ENCODE measurements at places on chromosomes 6 and 20.
A peak's percentile ranks its signal among the peaks of the same experiment; 100 is the strongest.

DNA sequence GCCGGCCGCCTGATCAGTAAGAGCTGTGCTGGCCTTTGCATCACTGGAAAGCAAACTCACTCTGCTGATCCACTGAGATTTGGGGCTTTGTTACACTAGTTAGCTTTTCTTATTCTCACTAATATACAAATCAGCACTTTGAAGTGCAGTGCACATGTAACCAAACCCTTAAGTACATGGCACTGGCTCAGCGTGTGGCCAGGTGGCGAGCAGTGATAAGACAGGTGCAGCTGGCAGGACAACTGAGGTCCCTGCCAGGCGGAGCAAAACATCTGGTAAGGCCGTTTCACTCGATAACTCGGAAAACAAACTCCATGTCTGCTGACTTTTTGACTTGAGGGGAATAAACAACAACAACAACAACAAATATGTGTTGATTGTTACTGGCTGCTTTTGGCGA is 11.0 kb downstream of the GFRA4 start:
- no peak for DNase-seq

DNA sequence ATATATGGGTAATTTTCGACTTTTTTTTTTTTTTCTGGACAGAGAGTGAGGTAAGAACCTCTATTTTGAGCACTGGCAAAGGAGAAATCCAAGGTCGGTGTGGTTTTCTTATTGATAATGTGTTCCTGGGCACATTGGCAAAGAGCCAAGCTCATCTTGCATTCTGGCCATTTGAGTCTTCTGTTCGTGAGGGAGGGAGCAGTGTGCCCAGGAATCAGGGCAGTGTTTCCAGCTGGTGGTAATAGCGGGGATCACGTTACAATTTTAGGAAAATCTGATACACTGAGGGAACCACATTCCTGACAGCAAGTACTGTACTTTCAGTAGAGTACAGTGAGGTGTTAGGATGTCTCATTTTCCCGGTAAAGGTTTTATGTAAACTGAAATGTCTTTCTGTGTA is 442.3 kb upstream of the MAP3K7 start:
- DNase-seq = peak; percentile 65

DNA sequence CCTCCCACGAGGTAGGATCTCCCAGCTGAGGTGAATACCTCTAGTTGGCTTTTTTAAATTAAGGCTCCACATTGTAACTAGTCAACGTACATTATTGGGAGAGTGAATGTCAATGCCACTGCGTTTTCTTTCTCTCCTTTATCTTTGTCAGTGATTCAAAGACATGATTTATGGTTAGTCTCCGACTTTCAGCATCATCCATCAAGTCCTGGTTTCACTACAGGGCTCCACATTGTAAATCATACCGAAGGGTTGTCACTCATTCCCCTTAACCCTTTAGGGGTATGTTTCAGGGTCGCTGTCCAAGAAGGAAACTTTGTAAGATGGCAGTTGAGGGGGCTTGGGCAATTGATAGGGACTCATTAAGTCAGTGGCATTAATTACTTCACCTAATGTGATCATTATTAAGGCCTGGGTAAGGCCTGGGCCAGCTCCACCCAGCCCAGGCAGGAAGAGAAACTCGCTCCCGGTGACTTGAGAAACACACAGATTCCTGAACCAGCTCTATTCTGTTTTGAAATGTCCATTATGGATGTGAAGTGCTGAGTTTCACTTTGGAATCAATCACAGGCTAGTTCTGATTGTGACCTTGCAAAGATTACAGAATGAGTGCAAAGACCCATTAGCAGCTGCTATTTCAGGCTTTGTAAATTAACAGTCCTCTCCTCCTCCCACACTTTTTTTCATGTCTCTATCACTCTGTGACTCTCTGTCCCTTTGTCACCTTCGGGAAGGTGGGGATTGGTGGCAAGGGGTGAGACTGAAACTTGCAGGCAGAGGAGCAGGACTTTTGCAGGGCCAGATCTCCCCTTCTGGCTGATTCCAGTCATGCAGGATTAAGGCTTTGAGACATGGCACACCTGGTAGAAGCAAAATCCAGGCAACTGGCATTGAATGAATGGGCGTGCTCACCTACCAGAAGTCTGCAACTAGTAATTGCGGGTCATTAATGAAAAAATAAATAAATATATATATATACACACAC is 222.4 kb downstream of the TSHZ2 start:
- DNase-seq = no peak

DNA sequence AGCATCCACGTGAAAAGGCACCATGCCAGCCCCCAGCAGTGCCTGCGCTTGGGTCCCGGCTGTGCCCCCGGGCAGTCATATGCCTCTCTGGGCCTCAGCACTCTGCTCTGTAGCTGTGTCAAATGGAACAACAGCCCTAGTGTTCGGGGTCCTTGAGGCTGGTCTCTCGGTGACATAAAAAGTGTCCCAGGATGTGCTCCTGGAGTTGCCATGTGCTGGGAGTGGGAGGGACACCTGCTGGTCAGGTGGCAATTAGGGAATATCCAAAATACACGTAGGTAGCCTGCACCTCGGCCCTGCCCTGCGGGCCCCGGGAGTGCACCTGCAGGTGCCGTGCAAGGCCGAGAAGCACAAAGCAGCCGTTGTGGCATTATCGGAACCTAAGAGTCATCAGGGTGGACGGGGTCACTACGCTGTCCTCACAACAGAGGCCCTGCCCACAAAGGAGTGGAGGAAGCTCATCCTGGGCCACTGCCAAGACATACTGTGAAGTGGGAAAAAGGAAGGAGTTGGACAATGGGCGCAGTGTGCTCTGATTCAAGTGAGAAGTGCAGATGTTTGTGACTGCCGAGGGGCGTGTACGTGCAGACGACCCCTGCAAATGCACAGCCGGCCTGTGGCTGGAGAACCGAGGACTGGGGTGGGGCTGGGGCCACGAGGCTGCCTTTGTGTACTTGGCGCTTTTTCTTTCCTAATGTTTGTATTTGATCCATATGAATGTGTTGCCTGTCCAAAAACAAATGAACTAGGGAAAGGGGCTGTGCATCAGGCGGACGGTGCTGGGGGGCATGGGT is 24.6 kb downstream of the SLCO4A1 start:
- peak; percentile 38 for DNase-seq

- no peak for DNase-seq
Observed at GRCh38 chr20:44231193-44231592, 15.9 kb upstream of the GDAP1L1 start.

DNA sequence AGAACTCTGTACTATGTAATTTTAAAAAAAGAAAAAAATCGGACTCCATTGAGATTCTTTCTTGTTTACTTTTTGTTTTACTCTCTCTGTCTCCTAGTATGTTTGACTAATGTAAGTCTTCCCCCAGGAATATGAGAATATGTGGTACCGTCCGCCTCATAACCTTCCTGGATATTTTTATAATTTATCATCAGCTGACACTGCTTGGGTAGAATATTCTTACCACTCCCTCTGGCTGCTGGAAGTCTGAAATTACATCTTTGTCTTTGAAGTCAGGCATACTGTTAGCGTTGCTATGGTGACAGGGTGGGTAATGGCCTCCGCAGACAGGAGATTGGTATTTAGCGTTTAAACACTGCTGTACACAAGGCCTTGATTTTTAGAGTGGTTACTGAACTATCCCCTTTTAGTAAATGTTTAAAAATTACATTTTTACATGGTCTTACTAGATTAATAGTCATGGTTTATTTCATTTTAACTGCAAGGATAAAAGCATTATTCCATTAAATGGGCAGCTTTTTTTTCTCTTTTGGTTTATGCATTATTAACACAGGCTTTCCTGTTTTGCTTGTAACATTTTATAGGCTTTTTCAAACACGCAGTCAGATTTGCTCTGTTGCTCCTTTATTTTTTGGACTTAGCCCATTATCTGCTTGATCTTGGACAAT is 176.4 kb downstream of the ARID1B start:
- peak; percentile 95 for DNase-seq

GRCh38 chr6:5981126-5982026 is 25.3 kb downstream of the NRN1 start:
- DNase-seq = no peak

DNA sequence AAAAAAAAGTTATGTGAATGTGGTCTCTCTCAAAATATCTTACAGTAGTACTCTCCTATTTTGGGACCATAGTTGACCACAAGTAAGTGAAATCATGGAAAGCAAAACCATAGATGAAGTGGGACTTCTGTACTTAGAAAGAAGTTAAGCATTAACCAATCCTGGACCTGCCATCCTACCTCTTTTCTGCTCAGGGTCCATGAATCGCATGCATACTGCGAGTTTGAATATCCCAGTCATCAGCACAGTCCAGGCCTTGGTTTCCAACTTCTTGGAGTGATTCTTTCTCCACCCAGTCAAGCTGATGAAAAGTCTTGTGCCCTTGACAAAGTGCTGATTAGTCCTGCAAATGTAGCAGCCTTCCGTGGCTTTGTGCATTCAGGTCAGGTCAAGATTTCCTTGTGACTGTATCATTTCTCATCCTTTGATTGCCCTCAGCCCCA is 46.0 kb downstream of the RNF217 start:
- DNase-seq = no peak

GRCh38 chr20:61673152-61673847 is 392.4 kb downstream of the TAF4 start:
- no peak for DNase-seq

DNA sequence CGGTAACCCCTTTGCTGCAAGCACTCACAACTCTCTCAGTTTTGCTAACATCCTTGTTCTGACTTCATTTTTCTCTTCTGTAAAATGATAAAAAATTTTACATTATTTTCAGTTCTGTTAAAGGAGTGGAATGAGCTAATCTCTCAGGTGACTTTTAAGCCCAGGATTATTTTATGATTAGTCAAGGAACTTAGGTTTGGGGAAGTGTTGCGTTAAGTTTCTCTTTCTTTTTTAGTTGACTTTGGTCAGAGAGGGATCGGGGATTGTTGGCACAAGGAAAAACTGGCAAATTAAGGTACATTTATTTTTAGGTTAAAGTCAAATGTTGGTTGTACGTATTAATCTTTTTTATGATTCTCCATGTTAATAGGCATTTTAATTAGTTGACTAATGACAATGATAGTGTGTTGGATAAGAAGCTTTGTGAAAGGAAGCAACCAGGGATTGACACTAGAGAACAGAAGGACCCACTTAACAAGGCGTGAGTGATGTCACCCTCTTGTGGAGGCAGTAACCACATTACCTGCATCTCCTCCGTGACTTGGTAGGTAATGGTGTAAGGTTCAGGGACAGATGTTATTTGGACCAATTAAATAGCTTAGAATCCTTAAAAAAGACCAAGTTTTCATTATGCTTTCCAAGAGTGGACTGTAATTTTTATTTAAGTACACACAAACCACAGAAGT is 31.6 kb downstream of the CD83 start:
- DNase-seq = no peak

DNA sequence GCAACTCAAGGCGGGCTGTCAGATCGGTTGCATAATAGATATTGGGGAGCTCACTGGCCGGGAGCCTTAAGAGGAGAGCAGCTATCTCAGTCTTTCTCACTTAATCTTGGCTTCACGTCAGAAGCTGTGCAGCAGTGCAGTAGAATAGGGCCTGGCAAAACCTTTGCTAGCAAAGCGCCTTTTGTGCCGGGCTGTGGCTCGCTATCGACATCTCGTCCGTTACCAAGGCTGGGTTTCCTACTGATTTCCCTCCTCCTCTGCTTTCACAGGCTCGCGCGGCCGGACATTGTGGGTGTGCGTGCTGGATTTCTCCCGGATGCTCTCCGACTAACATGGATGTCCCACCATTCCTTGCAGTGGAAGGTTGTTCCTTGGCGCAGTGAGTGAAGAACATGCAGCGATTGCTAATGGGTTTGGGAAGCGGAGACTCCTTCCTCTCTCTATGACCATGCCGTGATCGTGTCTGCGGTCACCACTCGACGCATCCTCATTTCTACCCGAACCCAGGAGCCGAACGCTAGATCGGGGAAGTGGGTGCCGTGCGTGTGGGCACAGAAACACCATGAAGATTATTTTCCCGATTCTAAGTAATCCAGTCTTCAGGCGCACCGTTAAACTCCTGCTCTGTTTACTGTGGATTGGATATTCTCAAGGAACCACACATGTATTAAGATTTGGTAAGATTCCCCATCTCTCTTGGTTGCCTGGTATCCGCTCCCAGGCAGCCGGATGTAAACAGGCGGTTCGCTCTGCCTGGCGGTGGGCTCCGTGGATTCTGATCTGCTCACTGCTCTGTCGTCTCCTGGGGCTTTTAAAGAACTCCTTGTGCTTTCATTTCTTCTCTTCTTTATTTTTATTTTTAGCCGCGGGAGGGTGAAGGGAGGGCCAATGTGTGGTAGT is 5.5 kb downstream of the GRIK2 start:
- DNase-seq = no peak

DNA sequence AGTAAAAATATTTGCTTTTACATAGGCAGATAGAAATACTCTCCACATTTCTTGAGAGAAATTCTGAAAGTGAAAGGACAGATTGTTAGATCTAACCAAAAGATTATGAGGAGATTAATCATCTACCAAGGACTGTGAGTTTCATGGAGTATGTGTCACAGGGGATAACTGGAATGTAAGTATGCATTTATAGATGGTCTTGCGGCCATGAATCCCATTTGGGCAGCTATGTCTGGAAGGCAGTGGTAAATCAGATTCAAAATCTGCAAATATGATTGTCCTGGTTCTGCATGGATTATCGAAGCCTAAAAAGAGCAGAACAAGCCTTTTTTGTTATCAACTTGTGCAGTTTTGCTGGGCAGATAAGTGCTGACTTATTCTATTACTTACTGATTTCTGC is 293.8 kb downstream of the RFPL4B start:
- DNase-seq = no peak

DNA sequence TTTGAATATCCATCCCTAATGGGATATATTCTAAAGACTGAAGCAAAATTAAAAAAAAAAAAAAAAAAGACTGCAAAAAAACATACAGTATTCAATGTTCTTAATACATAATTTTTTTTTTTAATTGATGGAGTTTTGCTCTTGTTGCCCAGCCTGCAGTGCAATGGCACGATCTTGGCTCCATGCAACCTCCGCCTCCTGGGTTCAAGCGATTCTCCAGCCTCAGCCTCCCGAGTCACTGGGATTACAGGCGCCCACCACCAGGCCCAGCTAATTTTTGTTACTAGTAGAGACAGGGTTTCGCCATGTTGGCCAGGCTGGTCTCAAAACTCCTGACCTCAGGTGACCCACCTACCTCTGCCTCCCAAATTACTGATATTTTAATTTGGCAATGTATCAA is 29.3 kb downstream of the RANBP9 start:
- no peak for DNase-seq

DNA sequence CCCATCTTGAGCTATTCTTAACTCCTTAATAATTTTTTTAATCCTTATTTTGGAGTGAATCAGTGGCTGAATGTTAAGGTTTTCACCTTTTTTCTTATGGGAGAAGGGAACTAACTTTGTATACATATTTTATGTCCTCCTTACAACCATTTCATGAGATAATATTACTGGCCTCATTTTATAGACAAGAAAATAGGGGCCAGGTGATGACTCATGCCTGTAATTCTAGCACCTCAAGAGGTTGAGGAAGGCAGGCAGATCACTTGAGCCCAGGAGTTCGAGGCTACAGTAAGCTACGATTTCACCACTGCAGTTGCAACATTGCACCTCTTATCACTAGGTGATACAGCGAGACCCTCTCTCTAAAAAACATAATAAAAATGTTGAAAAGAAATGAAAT is 128.7 kb downstream of the TMEM242 start:
- no peak for DNase-seq

GRCh38 chr20:58992911-58993310 is 11.9 kb downstream of the NELFCD start:
- no peak for DNase-seq
